AG08395 (cell line): ENCODE measurements at places on chromosomes 12 and 14.

DNA sequence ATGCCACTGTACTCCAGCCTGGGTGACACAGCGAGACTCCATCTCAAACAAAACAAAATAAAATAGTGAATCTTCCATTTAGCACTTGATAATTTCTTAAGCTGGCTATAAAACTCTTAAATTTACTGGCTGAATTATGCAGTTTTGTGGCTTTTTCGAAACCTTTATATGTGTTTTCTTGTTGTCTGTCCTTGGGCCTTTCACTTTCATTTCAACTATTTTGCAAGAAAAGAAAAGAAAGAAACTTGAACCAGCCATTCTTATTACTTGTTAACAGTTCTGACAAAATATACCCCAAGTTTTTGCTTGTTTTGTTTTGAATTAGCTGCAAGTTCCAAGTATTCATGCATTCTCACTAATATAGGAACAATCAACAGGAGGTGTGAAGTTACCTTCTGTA is 42.8 kb downstream of the PRICKLE1 start:
- no peak for DNase-seq

DNA sequence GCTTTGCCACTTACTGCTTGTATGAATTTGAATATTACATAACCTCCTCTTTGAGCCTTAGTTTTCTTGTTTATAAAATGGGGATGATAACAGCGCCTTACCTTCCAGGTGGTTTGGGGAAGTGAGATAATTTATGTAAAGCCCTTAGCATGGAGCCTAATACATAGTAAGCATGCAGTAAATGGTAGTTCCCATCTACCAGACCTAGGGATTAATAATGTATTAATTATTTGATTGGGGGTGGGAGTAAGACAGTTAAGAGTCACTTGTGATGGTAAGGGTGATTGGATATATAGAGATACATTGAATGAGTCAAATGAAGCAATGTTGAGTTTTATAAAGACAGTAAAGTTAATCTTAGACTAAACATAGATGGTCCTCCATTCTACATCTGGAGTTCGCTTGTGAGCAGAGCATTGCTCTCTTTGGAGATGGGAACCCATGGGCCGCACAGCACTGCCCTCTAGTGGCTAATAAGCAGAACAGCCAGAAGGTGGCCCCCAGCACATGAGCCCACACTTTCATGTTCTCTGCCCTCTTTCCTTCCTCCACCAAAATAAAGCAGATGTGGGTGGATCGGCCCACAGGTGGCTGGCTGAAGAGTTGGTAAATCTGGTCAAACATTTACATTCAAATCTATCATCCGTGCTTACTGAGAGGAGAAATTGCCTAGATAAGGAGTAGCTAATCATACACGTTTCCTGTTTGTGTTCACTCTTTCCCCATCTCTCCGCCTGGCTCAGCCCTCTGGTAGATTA is 26.5 kb upstream of the TAMALIN start:
- peak; percentile 94 for DNase-seq

- DNase-seq: no peak
Observed at GRCh38 chr12:64636856-64637255, 26.6 kb downstream of the RASSF3 start.

GRCh38 chr14:103551338-103551762 is 11.1 kb downstream of the BAG5 start:
- DNase-seq: peak; percentile 61

DNA sequence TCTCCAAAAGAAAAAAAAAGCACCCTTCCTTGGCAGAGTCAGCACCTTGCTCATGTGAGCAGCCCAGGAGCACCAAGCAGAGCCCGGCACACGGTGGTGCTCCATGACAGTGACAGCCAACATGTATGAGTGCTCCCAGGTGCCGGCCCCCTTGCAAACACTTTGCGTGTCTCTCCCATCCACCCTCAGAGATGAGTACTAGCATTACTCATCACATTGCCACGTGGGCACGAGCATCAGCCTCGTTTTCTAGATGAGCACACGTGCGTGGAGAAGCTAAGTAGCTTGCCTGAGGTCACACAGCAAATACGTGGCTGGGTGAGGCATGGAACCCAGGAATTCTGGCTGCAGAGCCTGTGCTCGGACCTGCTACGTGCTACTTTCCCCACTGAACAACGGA is 177.9 kb upstream of the PRMT8 start:
- peak; percentile 56 for DNase-seq

- DNase-seq: no peak
Observed at GRCh38 chr12:68505970-68506369, 104.7 kb upstream of the RAP1B start.

DNA sequence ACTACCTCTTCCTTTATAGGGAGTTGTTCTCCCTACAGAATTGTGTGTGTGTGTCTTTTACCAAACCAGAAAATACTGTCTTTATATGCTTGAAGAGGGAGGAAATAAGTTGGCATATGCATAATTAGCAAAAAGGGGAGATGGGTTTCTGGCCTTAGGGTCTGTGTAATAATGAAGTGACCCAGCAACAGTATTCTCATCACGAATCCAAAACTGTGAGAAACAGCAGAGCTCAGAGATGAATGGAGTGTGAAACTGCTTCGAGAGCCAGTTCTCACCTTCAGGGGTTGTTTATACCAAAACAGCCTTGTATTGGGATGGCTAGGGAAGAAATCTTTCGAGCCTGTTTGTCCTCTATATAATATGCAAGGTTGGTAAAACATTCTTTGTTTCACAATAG is 227.5 kb downstream of the MON2 start:
- DNase-seq: no peak

DNA sequence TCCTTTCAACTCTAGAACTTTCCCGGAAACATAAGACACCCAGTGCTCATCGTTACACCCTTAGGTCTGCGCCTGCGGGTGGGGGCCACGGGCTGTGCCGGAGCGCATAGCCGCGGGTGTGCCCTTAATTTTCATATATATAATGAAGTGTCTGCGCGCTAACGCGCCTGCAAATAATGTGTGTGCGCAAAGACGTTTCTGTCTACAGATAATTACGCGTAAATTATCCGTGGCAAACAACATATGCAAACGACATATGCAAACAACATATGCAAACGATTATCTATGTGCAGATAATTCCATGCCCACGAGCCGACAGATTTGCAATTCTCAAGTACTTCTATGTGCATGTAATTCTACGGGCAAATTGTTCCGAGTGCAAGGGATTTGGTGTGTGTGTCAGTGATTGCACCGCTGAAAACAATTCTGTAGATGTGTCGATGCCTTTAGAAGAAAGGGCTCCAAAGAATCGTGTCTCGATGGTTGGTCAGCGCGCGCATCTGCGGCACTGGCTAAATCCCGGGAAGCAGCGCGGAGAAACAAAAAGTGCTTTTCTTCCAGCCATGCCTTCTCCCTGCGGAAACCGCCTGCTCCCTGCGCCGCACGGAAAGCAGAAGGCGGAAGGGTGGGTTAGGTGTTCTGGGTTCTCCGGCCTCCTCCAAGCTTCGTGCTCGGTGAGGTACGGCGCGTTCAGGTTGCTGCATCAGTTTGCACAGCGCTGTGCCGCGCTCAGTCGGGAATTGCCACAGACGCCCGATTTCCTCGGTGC is 34.5 kb upstream of the TBX5 start:
- peak; percentile 31 for DNase-seq

GRCh38 chr12:75971253-75971652 is 60.3 kb downstream of the PHLDA1 start:
- no peak for DNase-seq

DNA sequence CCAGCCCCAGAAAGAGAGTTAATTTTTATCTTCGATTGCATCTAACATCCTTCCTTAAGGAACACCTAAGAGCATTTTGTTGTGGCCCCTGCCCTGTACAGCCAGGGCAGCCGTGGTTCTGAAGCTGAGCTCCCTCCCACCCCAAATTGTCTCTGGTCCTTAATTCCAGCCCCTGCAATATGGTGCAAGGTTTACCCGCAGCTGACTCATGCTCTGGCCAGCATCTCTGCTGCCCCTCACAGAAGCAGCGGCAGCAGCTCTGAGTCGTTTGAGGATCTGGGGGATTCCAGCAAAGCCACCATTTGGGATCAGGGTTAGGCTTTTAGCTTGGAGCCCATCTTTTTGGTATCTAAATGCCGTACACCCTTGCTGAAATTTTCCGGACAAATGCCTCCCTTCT is 3.3 kb downstream of the DLK1 start:
- no peak for DNase-seq

DNA sequence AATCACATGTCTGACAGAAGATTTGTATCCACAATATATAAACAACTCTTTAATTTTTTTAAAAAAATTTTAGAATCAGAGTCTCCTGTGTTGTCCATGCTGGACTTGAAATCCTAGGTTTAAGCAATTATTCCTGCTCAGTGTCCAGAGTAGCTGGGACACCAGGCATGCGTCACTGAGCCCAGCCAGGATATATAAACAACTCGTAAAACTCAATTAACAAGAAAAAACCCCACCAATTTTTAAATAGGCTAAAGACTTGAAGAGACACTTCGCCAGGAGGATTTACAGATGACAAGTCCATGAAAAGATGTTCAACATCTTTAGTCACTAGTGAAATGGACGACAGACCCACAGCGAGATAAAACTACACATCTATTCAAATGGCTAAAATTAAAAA is 2.0 kb upstream of the SCN8A start:
- DNase-seq: no peak

DNA sequence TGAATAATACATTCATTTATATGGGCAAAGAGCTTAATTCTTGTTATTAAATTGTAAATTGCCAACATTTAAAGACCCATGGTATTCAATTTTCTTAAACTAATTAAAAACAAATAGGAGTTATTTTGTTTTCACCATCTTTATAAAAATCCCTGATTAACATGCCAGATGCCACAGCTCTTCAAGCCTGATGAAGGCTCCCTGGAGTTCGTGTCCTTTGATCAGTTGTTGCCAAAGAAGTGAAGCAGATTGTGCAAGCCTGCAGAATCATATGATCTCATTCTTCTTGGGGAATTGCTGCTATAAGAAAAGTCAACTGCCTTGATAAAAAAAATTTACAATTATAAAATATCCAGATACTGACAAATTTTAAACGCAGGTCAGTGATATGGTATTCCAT is 288.3 kb upstream of the PPFIA2 start:
- no peak for DNase-seq

GRCh38 chr14:61287196-61287595 is 6.1 kb upstream of the TMEM30B start:
- DNase-seq: no peak
